ENCODE measurements at places on chromosomes 1 and 21.

DNA sequence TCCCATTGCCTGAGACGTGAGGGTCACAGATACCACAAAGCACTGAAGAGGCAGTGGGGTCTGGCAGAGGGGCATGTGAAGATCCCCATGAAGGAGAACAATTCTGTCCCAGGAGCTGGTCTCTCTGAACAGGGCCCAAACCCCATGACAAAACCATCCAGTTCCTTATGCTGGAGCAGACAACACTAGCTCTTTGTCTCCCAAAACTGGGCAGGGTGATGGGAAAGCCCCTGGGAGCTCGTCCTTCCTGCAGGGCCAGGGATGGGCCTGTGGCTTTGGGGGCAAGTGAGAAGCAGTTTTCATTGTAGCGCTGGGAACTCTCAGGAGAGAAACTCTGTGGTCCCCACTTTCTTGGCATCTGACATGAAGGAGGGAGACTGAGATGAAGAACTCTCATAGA is 8.8 kb downstream of the ETV3L start:
- H3K4me1 ChIP-seq, result peaks cover 16% of the 10 kb centered on the region
- no peak overlapping the region for H3K27ac ChIP-seq
- H3K4me3 ChIP-seq, result no peak overlapping the region
- no peak for DNase-seq
- no peaks in the 10 kb centered on the region for H3K27me3 ChIP-seq

- DNase-seq, result no peak
- H3K27ac ChIP-seq, result no peak overlapping the region
- H3K4me1 ChIP-seq, result no peaks in the 10 kb centered on the region
- H3K27me3 ChIP-seq, result no peaks in the 10 kb centered on the region
Measured at GRCh38 chr1:192615055-192615454, 20.9 kb upstream of the RGS13 start.

DNA sequence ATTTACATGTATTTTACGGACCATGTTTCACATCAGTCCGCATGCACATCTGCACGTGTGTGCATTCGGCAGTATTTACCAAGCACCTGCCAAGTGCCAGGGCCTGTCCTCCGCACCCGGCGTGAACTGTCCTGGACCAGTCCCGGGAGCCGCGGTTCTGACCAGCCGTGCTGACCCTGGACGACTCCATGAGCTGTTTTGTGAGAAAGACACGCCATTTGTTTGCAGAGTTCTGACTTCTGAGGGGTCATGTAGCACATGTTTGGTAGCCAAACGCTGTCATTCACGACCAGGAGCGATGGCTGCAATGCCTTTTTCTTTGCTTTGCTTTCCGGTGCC is 3.3 kb upstream of the OLIG2 start:
- no peaks in the 10 kb centered on the region for H3K36me3 ChIP-seq
- DNase-seq, result no peak
- no peak overlapping the region for H3K27ac ChIP-seq
- no peaks in the 10 kb centered on the region for H3K4me1 ChIP-seq
- peaks cover 74% of the 10 kb centered on the region for H3K27me3 ChIP-seq

DNA sequence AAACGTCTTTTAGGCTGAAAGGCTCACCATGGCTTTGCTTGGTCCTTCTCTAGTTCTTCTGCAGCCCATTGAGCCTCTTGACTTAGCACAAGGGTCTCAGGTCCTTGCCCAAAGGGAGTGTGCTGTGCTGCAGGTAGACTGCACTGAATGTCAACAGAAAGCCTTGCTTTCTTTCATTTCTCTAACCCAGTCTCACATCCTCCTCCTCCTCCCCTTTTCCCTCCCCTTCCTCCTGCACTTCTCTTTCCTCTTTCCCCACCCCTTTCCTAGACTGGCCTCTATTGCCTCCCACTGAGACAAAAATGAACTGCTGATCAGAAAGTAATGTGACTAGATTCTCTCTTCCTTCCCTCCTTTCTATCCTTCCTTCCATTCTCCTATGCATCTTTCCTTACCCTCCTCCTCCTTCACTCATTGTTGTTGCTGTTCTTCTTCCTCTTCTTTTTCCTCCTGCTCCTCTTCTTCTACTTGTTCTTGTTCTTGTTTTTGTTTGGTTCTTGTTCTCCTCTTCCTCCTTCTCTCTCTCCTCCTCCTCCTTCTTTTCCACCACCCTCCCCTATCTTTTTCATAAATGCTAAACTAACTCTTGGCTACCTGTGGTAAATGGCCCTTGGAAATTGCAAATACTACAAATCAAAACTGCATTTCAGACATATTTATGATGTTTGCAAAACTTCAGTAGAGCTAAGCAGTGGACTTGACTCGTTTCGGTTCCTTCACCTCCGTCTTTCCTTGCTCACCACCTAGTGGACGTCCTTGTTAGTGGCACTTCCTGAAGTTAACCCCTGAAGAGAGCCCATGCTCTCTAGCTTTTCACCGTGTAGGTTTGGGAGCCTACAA is at the start of gene SELL:
TSS of gene SELL (minus strand) at position 152 of the 840 bp plus-strand sequence. CDS start at position 30, 122 bp downstream.
- no peaks in the 10 kb centered on the region for H3K27me3 ChIP-seq
- H3K4me1 ChIP-seq, result peaks cover 10% of the 10 kb centered on the region
- no peak within 1 kb of the TSS for H3K27ac ChIP-seq
- H3K4me3 ChIP-seq, result peak within 1 kb of the TSS; percentile 35
- peak; percentile 72 for DNase-seq
- H3K36me3 ChIP-seq, result no peaks in the 10 kb centered on the region

DNA sequence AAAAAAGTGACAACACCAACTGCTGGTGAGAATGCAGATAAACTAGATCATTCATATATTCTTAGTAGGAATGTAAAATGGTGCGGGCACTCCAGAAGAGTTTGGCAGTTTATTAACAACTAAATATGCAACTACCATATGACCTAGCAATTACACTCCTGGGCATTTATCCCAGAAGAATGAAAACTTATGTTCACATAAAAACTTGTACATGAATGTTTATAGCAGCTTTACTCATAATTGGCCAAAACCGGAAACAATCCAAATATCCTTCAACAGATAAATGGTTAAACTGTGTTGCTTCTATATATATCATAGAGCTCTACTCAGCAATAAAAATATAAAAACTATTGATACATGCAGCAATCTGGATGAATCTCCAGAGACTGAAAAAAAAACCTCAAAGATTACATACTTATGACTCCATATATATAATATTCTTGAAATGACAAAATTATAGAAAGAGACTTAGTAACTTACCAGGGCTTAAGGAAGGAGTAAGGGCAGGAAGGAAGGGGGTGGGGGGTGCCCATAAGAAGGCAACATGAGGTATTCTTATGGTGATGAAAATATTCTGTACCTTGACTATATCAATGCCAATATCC is 99.9 kb downstream of the KCNH1 start:
- H3K27me3 ChIP-seq, result no peaks in the 10 kb centered on the region
- no peaks in the 10 kb centered on the region for H3K36me3 ChIP-seq
- H3K27ac ChIP-seq, result no peak overlapping the region
- DNase-seq, result no peak
- H3K4me3 ChIP-seq, result no peak overlapping the region

GRCh38 chr1:26998429-26999300 is 5.2 kb downstream of the TRNP1 start:
- H3K4me3 ChIP-seq, result no peak overlapping the region
- no peaks in the 10 kb centered on the region for H3K36me3 ChIP-seq
- DNase-seq, result no peak
- H3K27me3 ChIP-seq, result no peaks in the 10 kb centered on the region
- H3K4me1 ChIP-seq, result no peaks in the 10 kb centered on the region

DNA sequence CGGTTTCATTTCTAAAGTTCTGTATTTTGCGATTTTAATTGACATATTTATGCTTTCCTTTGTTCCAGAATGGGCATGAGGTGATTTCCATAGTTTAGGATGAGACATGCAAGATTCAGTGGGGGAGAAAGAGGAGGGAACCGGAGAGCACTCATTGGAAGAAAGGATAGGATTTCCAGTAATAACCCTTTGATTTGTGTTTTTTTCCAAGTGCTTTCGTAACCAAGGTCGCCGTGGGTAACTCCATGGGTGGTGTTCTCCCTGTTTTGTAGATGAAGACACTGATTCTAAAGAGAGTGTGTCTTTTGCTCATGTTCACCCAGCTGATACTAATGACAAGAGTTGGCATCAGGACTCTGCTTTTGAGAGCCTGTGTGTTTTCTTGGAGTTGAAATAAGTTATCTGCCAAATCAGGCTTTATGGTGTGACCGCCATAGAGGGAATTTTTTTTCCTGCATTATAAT is 170.1 kb downstream of the DHRS3 start:
- no peaks in the 10 kb centered on the region for H3K36me3 ChIP-seq
- no peak for DNase-seq
- no peaks in the 10 kb centered on the region for H3K27me3 ChIP-seq
- H3K4me3 ChIP-seq, result no peak overlapping the region
- peak overlapping the region; percentile 54 for H3K27ac ChIP-seq
- no peaks in the 10 kb centered on the region for H3K4me1 ChIP-seq

- no peak overlapping the region for H3K4me3 ChIP-seq
- H3K27ac ChIP-seq, result no peak overlapping the region
- no peaks in the 10 kb centered on the region for H3K36me3 ChIP-seq
Measured at GRCh38 chr1:15016001-15016400, 137.5 kb upstream of the TMEM51 start.

GRCh38 chr21:17964716-17965115 is 145.6 kb upstream of the C21orf91 start:
- no peak for DNase-seq
- H3K4me1 ChIP-seq, result no peaks in the 10 kb centered on the region
- no peaks in the 10 kb centered on the region for H3K27me3 ChIP-seq
- no peak overlapping the region for H3K27ac ChIP-seq
- no peak overlapping the region for H3K4me3 ChIP-seq

GRCh38 chr1:207670192-207670591 is 25.3 kb downstream of the CR1L start:
- no peaks in the 10 kb centered on the region for H3K36me3 ChIP-seq
- DNase-seq, result no peak
- H3K27ac ChIP-seq, result no peak overlapping the region
- no peak overlapping the region for H3K4me3 ChIP-seq
- H3K27me3 ChIP-seq, result no peaks in the 10 kb centered on the region

GRCh38 chr21:35375115-35375514 is 326.0 kb upstream of the RUNX1 start:
- no peaks in the 10 kb centered on the region for H3K36me3 ChIP-seq
- H3K27me3 ChIP-seq, result no peaks in the 10 kb centered on the region

- DNase-seq, result no peak
- H3K4me1 ChIP-seq, result no peaks in the 10 kb centered on the region
- no peaks in the 10 kb centered on the region for H3K27me3 ChIP-seq
- no peak overlapping the region for H3K4me3 ChIP-seq
Measured at GRCh38 chr1:71307451-71307850, 226.6 kb upstream of the ZRANB2 start.

Measured in right atrium auricular region (tissue), 2 donors.